Activated CD4-positive, alpha-beta memory T cell treated with anti-CD3 and anti-CD28 coated beads, Interleukin-2, amount 10 ng/mL, durations not matched to agents 7 days and 5 days (primary cell): ENCODE measurements at places on chromosomes 12 and 14. TPM values are rescaled to one million over a fixed set of nuclear protein-coding genes. Genes with fewer than 3 reads are reported as not detected.

DNA sequence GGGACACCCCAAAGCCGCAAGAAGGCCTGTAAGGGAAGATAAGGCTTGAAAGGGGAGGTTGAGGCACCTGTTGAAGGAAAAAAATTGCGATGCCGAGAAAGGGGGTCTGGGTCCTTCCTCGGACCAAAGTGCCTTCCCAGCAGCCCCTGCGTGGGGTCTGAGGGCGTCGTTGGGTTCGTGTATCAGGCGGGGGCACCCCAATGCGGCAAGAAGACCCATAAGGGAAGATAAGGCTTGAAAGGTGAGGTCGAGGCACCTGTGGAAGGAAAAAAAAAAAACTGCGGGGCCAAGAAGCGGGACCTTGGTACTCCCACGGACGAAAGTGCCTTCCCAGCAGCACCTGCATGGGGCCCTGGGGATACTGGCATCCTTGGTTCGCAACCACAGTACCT lies 277.5 kb downstream of the ALG10 start:
- no peaks in the 10 kb centered on the region for H3K27me3 ChIP-seq
- no peak overlapping the region for H3K4me3 ChIP-seq
- H3K4me1 ChIP-seq, result no peaks in the 10 kb centered on the region
- DNase-seq, result no peak
- no peak overlapping the region for H3K27ac ChIP-seq

- peaks cover 32% of the 10 kb centered on the region for H3K4me1 ChIP-seq
- no peaks in the 10 kb centered on the region for H3K36me3 ChIP-seq
- no peak overlapping the region for H3K27ac ChIP-seq
Observed at GRCh38 chr12:54360717-54361456, 3.4 kb downstream of the GPR84 start.

GRCh38 chr12:51980051-51980808 lies 26.5 kb upstream of the TAMALIN start:
- H3K4me3 ChIP-seq, result no peak overlapping the region
- H3K27ac ChIP-seq, result peak overlapping the region; percentile 51
- peaks cover 17% of the 10 kb centered on the region for H3K36me3 ChIP-seq

- no peak for DNase-seq
- peaks cover 7% of the 10 kb centered on the region for H3K36me3 ChIP-seq
- H3K4me3 ChIP-seq, result no peak overlapping the region
- H3K4me1 ChIP-seq, result peaks cover 12% of the 10 kb centered on the region
- no peak overlapping the region for H3K27ac ChIP-seq
Observed at GRCh38 chr14:37599507-37600368, 4.3 kb downstream of the TTC6 start.

DNA sequence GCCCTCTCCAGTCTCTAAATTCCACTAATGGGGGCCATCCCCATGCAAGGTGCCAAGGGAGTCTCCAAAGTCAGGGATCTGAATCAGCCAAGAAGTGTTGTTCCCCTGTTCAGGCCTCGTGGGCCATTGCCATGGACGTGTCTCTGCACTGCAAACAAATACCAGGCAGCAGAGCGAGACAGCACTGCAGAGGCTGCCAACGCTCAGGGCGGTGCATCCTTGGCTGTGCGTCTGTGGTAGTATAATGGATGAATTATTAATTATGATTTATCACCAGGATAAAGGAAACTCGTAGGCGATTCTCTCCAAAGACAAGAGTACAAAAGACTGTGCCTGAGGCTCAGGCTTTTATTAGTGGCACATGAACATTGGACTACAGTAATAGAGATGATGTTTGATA lies 122.3 kb upstream of the NTF3 start:
- no peak for DNase-seq
- no peaks in the 10 kb centered on the region for H3K27me3 ChIP-seq
- H3K36me3 ChIP-seq, result no peaks in the 10 kb centered on the region
- no peak overlapping the region for H3K4me3 ChIP-seq
- H3K27ac ChIP-seq, result no peak overlapping the region
- H3K4me1 ChIP-seq, result no peaks in the 10 kb centered on the region

- H3K36me3 ChIP-seq, result peaks cover 8% of the 10 kb centered on the region
- peaks cover 70% of the 10 kb centered on the region for H3K4me1 ChIP-seq
- no peaks in the 10 kb centered on the region for H3K27me3 ChIP-seq
- H3K27ac ChIP-seq, result no peak overlapping the region
- H3K4me3 ChIP-seq, result no peak overlapping the region
- DNase-seq, result no peak
Observed at GRCh38 chr14:21921453-21921852, 247.8 kb upstream of the OR4E1 start.

DNA sequence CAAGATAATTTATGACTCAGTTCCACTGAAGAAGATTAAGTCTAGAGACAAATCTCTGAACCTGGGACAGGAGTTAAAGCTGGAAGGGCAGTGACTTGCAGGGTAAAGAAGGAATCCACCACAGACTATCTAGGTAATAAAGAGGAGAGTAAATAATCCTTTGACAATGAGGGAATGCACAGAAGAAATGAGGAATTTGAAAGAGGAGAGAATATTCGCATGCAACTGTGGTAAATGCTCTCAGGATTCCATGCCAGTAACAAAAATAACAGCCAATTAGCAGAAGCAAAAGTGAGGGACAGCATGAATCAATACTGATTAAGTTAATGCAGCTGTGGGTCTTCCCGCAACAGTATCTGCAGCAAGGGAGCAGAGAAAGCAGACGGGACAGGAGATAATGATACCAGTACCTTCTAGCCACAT lies 77.0 kb downstream of the KITLG start:
- no peaks in the 10 kb centered on the region for H3K36me3 ChIP-seq
- H3K4me1 ChIP-seq, result no peaks in the 10 kb centered on the region
- no peak overlapping the region for H3K27ac ChIP-seq
- no peak for DNase-seq
- H3K4me3 ChIP-seq, result no peak overlapping the region

DNA sequence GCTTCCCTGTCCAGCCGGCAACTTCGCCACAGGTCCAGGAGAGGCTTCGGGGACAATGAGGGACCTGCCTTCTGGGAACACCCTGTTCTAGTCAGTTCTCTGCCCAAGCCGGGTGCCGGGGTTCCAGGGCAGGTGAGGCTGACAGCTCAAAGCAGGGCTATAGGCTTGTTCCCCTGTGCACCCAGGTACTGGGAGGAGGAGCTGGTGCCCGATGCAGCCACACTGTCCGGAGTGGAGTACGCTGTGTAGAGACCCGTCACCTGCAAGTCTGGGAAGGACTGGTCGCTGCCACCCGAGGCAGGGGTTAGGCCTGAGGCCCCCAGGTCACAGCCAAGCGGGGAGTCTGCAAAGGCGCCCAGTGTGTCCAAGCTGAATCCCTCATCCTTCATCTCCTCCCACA lies 29.6 kb downstream of the FOXN4 start:
- no peak overlapping the region for H3K4me3 ChIP-seq
- no peaks in the 10 kb centered on the region for H3K36me3 ChIP-seq
- peaks cover 2% of the 10 kb centered on the region for H3K4me1 ChIP-seq

The MANSC4 gene
- total RNA-seq, result not detected

The SCN8A gene
- total RNA-seq, result 0.33 TPM

The KRT75 gene
- total RNA-seq, result not detected
